H9 (cell line): ENCODE measurements at places on chromosomes 1 and 21. TPM values are rescaled to one million over a fixed set of nuclear protein-coding genes. Genes with fewer than 3 reads are reported as not detected.

The C2CD2 gene
- total RNA-seq, result 11.5 and 14.6 TPM in 2 replicates

The C1QA gene
- not detected in 2 replicates for total RNA-seq

DNA sequence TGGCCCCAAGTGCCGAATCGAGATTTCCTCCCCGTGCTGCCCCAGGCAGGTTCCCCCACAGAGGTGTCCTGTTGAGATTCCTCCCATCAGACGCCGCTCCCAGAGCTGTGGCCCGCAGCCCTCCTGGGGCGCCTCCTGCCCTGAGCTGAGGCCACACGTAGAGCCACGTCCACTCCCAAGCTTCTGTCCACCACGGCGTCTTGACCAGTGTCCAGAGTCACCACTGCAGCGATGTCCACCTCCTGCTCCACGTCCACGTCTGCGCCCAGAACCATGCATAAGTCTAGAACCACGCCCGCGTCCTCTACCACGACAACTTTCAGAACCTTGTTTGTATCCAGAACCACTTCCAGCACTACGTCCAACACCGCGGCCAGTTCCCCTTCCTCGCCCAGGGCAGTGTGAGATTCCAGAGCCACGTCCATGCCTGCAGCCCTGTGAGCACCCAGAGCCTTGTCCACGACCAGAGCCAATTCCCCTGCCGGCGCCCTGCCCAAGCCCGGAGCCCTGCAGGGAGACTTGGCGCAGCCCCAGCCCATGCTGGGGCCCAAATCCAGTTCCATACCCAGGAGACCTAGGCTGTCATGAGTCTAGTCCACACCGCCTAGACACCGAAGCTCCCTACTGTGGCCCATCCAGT lies 2.8 kb downstream of the KPRP start:
- DNase-seq, result no peak

GRCh38 chr1:183911285-183911684 lies 106.4 kb downstream of the RGL1 start:
- no peak for DNase-seq
